ENCODE measurements at places on chromosomes 13 and 19.

DNA sequence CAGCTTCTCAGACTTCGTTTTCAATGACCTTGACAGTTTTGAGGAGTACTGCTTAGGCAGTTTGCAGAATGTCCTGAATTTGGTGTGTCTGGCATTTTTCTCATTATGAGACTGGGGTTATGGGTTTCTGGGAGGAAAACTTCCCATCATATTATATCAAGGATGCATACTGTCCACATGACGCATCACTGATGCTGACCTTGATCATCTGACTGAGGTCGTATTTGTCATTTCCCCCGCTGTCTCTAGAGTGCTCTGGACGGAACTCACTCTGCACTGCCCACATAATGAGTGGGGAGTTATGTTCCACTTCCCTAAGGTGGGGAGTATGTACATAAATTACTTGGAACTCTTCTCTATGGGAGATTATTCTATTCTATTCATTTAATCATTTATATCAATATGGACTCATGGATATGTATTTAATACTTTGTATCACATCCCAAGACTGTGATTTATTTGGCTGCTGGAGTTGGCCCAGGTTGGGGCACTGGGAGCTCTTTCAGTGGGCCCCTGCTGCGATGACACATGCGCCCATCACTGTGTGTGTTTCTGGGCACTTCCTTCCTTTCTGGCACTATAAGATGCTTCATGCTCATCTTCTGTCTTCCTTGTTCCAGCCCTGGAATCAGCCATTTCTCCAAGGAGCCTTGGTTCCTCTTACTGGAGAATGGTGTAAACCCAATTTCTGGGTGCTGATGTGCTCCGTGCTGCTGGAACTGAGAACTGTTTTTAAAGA is 138.6 kb downstream of the MIPEP start:
- DNase-seq, result no peak

DNA sequence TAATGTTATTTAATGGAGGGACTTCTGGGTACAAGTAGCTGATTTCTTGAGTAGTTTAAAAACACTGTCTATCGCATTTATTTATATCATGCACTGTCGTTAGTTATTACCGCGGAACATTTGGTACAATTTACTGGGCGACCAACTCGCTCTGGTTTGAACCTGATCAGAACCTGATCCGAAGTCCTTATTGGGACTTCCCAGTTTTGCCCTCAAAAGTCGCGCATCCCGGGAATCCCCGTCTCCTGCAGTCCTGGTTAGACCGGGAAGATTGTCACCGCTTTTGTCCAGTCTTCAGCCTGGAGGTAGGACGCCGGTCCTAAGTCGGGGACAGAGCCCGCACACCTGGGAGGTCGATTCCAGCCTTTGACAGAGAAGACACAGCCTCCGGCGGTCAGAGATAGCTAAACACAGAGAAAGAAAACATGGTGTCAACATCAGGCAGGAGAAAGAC is 694 bp downstream of the CLN5 start:
- DNase-seq, result no peak

DNA sequence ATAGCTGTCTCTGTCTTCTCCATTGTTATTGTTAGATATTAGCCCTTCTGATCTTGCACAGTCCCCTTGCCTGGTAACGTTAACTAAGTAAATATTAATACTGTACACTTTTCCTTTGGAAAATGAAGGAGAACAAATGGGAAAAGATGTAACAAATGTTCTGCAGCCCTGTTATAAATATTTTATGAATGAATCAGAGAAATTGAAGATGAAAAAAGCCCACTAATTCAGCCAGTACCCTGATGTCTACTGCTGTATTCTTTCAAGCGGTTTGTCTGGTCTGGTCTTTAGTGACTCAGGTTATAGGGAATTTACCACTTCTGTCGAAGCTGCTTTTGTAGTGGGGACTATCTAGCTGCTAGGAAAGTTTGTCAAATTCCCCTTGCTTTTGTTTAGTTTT is 121.0 kb downstream of the COG6 start:
- no peak for DNase-seq

GRCh38 chr13:51957377-51958216 is 53.7 kb downstream of the ATP7B start:
- no peak for DNase-seq

DNA sequence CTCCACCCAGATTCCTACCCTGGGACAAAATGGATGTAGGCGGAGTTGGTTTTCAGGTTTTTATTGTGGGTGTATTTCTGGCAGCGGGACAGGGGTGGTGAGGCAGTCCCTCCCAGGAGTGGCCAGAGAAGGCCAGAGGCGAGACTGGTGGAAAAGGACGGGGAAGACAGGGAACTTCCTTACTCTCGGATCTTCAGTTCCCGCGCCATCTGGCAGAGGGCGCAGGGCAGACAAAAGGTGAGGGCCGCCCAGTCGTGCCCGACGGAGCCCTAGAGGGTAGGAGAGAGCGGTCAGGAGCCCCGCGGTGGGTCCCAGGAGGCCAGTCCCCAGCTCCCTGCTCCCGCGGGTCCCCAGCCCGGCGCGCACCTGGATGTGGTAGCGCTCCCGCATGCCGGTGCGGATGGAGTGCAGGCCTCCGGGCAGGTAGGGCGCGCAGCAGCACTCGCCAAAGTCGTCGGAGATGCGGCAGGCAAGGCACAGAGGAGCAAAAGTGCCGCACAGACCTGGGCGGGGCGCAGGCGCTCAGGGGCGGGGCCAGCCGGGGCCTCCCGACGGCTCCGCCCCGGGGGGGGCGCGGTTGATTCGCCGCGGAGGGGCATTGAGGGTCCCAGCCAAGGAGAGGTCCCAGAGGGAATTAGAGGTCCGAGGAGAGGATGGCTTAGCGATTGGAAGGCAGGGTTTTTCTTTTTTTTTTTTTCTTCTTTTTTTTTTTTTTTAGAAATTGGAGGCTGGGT is 3.0 kb downstream of the CNFN start:
- peak; percentile 60 for DNase-seq

DNA sequence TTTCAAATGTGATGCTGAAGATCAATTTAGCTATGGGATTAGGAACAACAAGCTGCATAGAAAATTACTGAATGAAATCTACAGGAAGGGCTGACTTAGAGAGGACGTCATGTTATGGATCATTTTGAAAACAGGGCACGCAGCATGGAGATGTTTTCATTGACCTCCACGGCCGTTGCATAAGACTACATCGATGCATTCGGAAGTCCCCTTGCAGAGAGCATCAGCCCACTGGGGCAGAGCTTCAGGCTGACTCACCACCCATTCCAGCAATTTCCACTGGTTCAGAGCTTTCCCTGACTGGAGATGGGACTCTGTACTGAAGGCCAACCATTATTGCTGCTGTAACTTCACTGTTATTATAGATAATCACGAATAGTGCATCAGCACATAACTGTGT is 305.3 kb downstream of the IRS2 start:
- no peak for DNase-seq

GRCh38 chr13:54029720-54030119 is 1001.1 kb downstream of the OLFM4 start:
- no peak for DNase-seq

DNA sequence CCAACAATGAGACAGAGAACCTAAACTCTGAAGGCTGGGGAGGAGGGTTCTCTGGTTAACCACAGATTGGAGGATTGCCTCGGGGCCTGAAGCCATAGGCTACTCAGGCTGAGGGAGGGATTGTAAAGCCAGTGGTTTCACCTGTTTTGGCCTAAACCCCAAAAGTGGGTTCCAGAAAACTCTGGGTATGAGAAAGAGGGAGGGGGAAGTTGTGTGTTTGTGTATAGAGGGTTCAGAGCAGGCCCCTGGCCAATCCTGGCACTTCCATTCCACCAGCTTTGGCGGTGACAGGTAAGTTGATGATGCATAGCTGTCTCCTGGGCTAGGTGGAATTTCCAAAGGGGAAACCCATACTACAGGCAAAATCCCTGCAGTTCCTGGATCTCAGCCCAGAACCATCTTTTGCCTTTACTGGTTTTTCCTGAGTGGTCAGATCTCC is 13.5 kb upstream of the CCDC97 start:
- no peak for DNase-seq

DNA sequence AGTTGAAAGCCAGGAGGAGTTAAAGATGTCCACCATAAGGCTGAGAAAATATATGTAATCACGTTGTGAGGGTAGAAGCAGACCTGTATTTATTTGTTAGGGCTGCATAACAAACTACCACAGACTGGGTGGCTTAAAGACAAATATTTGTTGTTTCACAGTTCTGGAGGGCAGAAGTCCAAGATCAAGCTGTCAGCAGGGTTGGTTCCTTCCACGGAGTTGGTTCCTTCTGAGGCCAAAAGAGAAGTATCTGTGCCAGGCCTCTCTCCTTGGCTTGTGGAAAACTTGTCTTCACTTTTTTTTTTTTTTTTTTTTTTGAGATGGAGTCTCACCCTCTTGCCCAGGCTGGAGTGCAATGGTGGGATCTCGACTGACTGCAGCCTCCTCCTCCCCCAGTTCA is 73.7 kb upstream of the SLAIN1 start:
- DNase-seq, result no peak

GRCh38 chr13:99150575-99151361 is 49.9 kb upstream of the UBAC2 start:
- no peak for DNase-seq

GRCh38 chr13:39253774-39254173 is 215.5 kb downstream of the NHLRC3 start:
- DNase-seq, result no peak

GRCh38 chr13:73168226-73168952 is 109.6 kb downstream of the KLF5 start:
- no peak for DNase-seq

DNA sequence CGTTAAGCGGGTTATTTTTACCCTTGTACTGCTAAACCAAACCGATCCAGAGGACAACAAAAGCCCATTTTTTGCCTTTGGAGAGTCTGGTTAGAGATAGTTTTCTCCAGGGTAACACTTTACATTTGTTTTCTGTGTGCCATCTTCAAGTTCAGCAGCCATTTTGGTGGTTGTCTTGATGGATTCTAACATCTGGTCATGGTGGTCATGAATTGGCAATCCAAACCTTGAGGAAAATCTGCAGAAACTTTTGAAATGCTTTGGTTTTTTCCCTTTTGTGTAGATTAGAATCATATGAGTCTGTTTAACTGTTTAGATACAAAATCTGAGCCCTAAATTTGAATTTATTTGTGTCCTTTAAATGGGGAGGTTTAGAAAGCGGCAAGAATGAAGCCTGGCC is 16.6 kb downstream of the HNRNPM start:
- no peak for DNase-seq

GRCh38 chr19:49876422-49877019 is 634 bp downstream of the AKT1S1 start:
- DNase-seq, result peak; percentile 96

DNA sequence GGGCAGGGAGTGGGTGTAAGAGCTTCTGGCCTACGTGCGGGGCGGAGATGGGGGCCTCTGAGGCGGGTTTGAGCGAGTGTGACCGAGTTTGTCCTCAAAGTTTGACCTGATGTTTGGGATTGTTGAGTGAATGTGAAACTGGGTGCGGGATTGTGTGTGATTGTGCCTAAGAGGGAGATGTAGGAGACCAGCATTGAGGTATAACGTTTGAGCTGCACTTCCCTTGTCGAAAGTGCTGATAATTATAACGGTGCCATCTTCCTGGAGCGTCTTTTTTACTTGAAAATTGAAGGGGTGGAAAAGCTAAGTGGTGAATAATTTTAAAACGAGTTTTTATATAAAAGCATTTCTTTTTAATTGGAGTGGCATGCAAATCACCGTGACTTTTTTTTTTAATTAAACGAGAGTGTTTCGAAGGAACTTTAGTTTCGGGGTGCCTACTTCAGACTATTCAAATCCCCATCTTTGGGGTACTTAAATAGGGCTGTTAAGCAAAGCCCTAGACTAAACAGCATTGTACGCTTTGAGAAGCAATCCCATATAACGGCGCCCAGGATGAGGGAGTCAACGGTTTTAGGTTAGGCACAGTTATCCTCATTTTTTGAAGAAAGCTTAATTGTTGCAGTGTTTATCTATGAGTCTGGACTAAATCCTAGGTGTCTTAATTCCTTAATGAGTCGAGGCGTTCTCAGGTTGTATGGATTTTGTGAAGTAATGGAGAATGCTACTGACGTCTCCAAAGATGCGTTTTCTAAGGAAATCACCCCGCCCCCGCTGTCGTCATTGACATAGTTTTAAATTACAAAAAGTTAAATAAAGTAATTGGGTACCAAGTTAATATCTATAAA is 594 bp downstream of the ZNF146 start:
- DNase-seq, result no peak

DNA sequence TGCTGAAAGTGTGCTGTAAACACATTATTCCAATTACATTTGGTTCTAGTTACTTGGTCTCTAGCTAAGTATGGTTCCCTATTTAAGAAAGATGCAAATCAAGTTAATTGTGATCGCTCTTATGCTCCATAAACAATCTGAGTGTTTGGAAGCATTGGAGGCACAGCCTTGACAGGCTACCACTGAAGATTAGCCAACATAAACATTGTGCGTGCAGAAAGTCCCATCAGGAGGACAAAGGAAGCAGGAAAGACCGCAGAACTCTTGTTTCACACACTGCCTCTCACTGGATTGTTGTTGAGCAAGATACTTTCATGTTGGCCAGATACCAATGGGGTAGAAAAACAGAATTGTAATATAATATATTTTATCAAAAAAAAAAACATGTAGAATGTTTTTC is 814.4 kb downstream of the EFNB2 start:
- no peak for DNase-seq

DNA sequence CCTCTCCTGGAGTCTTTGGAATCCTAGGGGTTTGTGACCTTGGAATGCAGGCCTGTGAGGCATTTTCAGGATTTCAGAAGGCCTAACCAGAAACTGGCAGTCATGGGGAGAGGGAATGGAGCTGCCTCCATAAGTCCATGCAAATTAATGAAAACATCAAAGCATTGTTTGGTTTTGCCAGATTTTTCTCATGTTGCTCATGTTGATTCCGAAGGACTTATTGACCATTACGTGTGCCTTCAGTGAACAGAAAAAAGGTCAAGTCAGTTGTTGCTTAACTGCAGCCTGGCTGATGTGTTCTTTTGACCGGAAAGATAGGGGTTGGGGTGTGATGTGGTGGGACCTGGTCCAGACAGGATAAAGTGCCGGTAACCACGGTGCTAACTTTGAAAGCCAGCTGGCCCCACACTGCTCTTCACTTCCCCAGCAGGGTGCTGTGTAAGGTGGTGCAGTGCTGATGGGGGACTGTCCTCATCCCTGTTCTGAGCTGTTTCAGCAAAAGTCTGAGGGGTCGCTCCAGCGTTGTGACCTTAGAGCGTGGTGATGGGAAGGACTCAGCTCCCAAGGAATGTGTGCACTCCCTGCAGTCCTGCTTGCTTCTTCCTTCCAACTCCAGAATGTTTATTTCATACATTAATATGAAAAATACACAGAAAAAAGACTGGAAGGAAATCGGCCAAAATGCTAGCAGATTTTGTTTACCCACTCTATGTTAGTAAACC is 3.5 kb downstream of the RNF113B start:
- DNase-seq, result no peak

- DNase-seq, result no peak
These were observed 5.5 kb upstream of the CTXN1 start for GRCh38 chr19:7931221-7932061.

DNA sequence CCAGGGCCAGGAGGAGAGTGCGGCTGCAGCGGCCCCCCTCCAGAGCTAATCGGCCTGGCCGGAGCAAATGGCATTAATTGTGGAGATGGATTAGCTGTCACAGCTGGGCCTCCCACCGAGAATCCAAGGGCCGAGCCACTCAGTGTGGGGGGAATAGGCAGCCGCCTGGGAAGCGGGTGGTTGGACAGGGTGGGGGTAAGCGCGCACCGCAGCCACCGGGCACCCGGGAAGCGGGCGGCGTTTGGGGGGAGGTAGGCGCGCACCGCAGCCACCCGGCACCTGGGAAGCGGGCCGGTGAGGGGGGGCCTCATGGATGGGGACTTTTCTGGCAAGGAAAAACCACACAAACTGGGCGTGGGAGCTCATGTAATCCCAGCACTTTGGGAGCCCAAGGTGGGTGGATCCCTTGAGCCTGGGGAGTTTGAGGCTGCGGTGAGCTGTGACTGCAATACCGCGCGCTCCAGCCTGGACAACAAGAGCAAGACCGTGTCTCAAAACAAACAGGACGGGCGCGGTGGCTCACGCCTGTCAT is 9.7 kb downstream of the R3HDM4 start:
- no peak for DNase-seq

Measured in stimulated activated CD4-positive, alpha-beta T cell treated with anti-CD3 and anti-CD28 coated beads, Interleukin-15, amount 100 ng/mL, for 1 hour (primary cell).